ENCODE measurements at places on chromosomes 7 and 10.

DNA sequence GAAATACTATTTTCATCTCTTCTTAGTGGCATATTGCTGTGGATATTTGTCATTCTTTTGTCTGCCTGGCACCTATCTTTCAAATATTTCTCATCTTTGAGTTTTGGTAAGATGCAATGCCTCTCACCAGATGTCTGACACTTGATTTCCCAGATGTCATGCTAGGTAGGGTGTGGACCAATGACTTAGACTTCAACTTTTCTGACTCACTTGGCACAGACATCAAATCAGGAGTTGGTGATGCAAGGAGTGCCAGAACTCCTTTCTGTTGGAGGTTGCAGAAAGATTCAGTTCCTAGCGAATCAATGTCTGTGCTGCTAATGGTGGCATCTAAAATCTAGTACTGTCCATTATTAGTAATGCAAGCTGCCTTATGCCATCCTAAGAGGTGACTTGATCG, 216.9 kb upstream of the FERD3L start:
- DNase-seq = no peak

- DNase-seq = no peak
Measured at GRCh38 chr10:111974325-111974724, 209.2 kb downstream of the GPAM start.

DNA sequence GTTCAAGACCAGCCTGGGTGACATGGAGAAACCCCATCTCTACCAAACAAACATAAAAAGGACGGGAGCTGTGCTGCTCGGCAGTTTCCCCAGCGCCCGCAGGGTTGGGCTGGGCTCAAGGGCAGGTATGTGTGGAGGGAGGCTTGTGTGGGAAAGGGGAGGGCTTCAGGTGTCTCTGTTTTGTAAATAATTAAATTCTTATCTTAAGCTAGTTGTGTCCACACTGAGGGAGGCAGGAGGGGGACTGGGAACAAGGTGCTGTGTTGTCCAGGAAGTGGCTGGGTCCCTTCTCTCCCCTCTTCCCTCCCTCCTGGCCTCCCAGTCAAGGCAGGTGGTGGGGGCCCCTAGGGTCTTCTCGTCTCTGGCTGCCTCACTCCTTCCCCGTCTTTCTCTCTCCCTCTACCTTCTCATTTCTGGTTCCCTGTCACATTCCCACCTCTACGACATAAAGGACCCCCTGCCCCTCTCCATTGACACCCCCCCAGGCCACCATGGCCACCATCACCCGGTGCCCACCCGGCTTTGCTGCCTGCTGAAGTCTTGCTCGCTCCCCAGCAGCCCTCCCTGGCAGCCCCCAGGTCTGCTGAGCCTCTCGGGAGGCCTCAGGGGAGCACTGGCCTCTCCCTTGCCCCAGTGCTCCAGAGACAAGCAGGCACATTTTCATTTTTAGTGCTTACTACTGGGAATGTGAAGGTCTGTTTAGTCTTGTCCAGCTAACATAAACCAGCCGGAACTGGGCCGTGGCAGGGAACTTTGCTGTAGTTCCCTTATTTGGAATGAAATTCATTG, 19.3 kb downstream of the NEURL1 start:
- DNase-seq = no peak

DNA sequence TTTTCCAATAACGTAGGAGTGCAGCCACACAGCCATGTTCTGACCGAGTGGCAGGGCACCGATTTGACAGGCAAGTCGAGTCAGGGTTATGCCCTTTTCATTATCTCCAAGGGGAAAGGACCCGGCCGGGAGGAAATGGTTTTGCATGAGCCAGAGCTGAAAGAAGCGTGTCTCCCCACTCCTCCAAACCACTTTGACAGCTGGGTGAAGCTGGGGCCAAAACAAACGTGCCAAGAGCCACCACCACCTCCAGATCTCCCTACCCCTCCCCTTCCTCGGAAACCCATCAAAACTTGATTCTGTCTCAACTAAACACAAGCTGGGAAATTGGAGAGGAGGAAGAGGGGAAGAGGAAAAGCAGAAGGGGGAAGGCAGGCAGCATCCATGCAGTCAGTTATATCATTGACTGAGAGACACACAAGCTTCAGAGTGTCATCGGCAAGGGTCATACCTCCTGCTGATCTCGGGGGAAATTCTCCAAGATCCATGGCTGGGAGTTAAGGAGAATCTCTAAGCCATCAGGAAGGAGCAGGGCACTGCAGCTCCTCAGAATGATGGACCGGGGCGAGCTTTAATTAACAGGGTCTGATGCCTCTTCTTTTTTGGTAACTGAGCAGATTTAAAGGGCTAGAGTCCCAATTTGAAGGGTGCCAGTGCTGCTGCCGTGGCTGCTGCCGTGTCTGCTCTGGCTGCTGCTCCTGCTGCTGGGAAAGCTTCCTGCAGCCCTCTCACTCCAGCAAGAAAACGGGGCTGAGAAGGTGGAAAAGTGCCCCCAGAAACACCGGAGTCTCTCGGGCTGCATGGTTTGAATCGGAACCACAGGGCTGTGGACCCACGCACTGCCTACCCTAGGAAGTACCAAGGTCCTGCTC, 34.7 kb upstream of the CALN1 start:
- no peak for DNase-seq
